ENCODE measurements at places on chromosomes 7 and 10.

- DNase-seq, result peak; percentile 37
Observed at GRCh38 chr7:1664711-1665548, 5.1 kb upstream of the ELFN1 start.

- DNase-seq, result no peak
Observed at GRCh38 chr7:139538881-139539635, 15.6 kb downstream of the CLEC2L start.

DNA sequence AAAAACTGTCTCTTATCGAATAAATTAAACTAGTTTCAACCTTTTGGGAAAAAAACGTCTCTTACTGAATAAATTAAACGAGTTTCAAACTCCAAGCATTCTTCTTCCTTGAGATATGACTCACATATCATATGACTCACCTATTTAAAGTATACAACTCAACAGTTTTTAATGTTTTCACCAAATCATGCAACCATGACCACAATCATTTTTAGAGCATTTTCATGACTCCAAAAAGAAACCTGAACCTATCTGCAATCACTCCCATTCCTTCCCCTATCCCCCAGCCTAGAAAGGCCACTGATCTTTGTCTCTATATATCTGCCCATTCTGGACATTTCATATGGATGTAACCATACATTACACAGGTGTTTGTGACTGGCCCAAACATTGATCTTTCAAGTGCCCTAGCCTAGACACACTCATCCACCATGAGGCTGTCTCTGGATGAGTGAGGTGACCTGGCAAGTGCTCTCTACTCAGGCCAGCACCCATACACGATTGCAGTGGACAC lies 115.3 kb downstream of the PIP4K2A start:
- no peak for DNase-seq

DNA sequence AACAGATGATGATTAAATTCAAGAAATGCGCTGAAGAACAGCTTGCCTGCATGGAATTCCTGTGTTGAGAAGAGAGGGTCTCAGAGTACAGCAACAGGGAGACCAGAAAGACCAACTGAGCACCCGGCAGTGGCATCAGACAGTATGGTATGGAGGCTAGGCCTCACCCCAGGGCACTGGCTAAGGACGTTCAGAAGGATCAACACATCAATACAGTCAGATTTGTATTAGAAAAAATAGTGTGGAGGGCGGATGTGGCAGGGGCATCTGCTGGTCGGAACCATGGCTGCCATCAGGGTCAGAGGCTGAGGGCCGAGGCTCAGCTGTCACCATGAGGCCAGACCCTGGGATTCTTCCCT lies 142.1 kb downstream of the ADARB2 start:
- no peak for DNase-seq

DNA sequence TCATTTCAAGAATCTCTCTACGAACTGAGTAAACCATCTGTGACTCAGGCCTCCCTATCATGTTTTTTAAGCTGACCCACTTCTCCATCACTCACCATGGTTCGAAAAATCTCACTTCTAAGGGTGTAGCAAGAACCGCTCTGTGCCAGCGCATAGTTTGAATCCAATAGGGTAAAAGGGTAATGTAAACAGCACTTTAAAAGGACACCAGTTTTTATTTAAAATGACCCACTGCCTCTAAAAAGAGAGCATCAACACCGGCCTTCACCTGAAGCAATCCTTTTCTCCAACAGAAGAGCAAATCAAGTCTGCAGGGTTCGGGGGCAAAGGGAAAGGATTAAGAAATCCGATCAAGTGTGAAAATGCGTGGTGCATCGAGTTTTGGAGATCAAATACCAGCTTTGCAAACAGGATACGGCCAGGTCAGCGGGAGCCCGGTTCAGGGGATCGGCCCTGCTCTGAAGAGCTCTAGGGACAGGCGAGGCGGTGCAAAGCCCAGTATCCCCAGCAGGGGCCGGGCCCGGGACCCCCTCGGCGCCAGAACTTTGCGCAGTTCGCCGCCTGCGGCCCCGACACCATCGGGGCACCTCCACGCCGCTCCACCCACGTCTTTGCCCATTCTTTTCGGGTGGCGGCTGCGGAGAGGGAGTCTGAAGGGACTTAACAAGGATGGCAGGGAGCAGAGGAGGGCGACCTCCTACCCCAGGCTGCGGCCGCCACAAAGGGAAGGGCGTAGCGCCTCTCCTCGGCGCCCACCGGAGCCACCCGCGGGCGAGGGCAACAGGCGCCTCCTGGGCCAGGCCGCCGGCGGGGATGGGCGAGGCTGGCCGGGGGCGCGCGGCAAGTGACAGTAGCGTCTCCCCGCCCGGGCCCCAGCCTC lies 842 bp downstream of the NMT2 start:
- DNase-seq, result no peak

GRCh38 chr10:62726142-62726541 lies 78.4 kb upstream of the ADO start:
- DNase-seq, result no peak

DNA sequence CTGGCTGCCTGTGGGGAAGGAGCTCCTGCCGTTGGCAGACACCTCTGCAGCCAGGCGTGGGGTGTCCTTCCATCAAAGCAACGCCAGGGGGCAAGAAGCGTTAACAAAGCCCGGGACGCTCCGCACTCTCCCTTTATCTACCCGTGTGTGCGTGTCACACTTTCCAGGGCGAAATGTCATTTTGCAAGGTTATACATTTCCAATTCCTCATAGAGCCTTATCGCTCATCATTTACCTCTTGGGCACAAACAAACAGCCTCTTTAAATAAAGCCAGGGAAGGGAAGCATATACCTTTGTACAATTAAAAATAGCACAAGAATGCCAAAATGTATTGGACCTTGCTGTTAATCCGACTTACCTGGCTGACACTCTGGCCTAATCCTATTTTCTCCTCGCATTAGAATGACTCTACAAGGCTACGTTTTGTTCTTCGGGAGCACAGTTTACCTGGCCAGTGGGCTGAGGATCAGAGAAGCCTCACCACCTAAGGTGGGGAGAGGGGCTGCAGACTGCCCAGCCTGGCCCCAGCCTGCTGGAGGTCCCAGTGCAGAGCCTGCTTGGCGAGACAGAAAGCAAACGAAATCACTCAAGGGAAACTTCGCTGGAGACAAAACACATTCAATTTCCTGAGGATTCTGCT lies 77.6 kb upstream of the EN2 start:
- peak; percentile 34 for DNase-seq

DNA sequence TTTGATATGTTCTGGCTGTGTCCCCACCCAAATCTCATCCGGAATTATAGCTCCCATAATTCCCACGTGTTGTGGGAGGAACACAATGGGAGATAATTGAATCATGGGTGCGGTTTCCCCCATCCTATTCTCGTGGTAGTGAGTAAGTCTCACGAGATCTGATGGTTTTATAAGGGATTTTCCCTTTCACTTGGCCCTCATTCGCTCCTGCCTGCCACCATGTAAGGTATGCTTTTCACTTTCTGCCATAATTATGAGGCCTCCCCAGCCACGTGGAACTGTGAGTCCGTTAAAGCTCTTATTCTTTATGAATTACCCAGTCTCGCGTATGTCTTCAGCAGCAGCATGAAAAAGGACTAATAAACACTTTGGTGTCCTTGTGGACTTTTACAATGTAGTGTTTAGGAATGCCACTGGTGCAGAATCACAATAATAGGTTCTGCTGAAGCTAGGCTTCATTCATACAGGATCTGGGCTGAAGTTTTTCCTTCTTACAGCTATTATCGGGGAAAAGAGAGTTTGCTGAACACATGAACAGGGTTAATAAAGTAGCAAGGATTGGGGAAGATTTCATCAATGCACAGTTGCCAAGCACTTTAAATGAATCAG lies 74.3 kb downstream of the CPED1 start:
- DNase-seq, result no peak

DNA sequence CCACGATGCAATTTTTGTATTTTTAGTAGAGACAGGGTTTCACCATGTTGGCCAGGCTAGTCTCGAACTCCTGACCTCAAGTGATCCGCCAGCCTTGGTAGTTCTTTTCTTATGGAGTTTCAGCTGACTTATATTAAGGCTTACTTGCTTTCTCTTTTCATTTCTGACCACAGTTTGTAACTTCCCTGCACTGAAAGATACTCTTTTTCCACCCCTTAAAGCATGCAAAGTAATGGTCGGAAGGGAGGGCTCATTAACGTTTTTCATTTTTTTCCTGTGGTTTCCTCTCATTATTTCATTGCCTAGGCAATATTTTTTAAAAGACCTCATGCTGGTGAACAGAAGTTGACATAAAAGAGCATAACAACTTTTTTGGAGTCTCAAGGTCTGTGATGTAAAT lies 27.0 kb downstream of the ADRB1 start:
- DNase-seq, result no peak

DNA sequence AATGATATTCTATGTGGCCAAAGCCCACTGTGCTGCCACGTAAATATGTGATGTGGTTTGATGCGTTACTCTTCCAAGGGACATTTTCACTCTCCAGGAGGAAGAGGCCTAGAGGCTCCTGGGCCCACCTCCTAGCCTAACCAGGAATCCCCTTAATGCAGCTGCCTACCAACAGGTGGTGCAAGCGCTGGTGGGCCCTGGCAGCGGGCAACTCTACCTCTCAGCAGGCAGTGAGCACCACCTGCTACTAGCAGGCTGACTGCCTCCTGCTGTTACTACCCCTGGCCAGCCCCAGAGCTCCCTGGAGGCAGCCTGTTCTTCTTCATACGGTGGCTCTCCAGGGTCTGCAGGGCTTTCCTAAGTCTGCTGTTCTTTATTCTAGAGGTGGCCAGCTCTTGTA lies 62.8 kb downstream of the CDH23 start:
- DNase-seq, result no peak

- no peak for DNase-seq
Observed at GRCh38 chr10:17764142-17764541, 12.1 kb downstream of the TMEM236 start.
